Caudate nucleus (tissue), 63 donors: ENCODE measurements at places on chromosomes 11 and 22.

DNA sequence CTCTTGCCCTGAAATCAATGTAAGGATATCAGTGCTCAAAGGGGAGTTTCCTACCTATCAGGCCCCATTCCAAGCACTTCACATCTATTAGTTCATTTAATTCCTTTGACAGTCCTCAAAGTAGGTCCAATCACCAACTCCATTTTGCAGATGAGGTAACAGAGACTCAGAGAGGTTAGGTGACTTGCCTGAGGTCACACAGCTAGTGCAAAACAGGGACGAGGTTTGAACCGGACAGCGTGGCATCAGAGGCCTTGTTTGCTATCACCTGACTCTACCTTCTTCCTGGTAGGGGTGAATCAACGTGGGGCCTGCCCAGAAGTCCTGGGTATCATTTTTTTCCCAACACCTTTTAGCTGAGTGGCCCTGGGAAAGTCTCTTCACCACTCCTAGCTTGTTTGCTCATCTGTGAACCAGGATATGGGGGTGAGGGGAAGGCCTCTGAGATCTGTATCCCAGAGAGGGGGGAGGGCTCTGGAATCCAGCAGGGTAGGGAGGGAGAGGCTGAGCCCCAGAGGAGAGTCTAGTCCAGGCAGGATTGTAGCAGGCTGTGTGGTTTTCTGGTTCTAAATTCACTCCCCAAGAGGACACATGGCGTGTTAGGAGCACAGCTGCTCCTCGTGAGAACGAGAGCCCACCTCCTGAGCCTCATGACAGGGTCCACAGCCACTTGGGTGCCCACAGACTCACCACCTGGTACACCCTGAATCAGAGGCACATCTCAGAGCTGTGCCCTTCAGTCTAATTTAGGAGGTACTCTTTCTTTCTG lies 174.7 kb downstream of the MN1 start:
- no peak for DNase-seq

- DNase-seq, result peak; percentile 66
These were observed 23.6 kb upstream of the MUC5B start for GRCh38 chr11:1199241-1199750.

DNA sequence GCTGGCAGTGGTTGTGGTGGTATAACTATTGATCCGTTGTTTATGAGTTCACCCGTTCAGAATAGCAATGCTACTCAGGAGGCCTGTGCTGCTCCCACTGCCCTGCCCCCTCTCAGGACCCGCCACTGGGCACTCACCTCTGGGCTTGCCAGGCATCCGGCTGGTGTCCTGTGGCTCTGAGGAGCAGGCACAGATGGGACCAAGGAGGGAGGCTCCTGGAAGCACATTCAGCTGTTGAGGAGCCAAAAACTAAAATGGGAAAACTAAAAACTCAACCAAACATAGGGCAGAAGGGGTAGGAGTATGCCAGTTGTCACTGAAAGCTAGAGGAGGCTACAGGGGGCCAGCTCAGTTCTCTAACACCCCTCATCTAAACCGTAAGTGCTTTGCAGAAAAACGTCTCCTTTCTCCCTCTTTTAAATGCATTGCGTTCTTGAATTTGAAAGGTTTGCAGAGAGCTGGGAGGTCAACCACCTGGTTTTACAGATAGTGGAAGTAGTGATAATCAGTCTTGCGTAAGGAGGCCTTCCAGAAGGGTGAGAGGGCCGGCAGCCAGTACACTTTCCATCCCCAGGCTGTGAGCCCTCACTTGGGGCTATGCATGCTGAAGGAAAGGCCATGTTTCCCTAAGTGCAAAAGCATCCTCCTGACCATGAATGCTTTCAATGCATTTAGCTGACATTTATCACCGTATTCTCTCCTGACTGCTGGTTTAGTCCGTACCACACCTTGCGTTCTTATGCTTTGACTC lies 547.4 kb downstream of the NTM start:
- DNase-seq, result no peak

GRCh38 chr11:110766316-110766715 lies 54.1 kb upstream of the ARHGAP20 start:
- DNase-seq, result no peak

DNA sequence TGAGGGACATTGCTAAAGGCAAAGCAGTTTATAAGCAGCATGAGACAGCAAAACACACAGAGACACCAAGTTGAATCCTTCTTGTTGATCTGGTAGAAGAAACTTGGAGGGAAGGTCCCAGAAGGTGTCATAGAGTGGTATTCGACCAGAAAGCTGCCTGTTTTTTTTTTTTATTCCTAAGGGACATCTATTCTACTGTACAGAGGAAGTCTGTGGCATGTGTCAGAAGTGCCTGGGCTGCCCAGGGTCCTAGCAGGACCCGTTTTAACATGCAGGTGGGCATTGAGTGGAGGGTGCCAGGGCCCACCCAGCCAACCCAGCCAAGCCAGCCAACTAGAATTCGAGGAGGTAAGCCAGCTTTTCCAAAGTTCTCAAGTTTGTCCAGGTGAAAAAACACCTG lies 68.0 kb upstream of the ATXN10 start:
- DNase-seq, result no peak
